Stimulated activated CD8-positive, alpha-beta memory T cell treated with anti-CD3 and anti-CD28 coated beads, Interleukin-4, amount 100 ng/mL, for 4 hours (primary cell): ENCODE measurements at places on chromosomes 13 and 19.

DNA sequence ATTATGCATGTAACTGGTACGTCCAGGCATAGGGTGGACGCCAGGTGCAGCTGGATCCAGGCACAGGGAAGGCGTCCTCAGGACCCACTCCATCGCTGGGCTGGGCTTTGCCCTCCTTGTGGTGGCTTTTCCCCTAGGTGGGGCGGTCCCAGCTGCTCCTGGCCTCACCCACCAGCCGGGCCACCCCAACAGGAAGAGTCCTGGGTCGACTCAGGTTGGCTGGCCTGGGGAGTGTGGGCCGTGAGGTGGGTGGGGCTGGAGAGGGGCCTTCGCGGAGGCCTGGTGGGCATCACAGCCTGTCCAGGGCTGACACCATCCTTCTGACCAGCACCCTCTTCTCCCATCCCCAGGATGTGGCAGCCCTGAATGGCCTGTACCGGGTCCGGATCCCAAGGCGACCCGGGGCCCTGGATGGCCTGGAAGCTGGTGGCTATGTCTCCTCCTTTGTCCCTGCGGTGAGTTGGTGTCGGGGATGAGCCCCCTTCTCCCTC is 3.2 kb upstream of the GARIN5A start:
- DNase-seq, result no peak

- DNase-seq, result no peak
Observed at GRCh38 chr13:27772651-27773425, 19.4 kb upstream of the GSX1 start.

- no peak for DNase-seq
Observed at GRCh38 chr19:18364826-18365528, 21.0 kb upstream of the GDF15 start.

- no peak for DNase-seq
Observed at GRCh38 chr19:44024900-44025216, 321 bp upstream of the ZNF222 start.

DNA sequence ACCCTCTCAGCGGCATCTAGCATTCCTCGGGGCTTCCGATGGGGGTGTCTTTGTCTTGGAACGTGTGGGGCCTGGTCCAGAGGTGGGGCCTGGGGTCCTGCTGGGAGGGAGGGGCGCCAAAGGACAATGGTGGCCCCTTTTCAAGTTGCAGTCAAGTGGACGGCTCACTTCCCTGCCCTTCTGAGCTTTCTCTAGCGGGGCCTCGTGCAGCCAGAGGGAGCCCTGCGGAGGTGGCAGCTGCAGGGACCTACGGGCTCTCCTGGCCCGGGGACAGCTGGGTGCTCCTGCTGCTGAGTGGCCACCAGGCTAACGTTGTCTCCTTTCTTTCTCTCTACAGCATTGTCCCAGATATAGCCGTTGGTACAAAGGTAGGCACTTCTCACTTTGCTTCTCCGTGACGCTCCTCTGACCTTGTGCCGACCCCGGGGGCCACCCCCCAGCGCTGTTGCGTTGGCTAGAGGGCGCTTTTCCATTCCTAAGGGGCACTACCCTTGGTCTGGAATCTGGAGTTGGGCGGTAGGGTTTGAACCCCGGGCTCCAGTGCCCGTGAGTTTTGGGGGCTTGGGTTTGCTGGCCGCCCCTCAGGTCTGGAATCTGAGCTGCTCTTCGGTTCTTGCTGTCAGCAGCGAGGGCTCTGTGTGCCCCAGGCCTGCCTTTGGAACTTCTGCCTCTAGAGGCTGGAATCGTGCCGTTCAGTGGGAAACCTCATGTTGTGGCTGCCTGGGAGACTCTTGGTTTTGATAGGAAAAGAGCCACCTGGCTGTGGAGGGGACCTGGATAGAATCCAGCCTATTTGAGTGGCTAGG is 2.0 kb downstream of the PTBP1 start:
- DNase-seq, result no peak
